Renal pelvis (tissue), 12 donors: ENCODE measurements at places on chromosomes 4 and X. TPM values are rescaled to one million over a fixed set of nuclear protein-coding genes. Genes with fewer than 3 reads are reported as not detected.

FGF2 gene
- polyA plus RNA-seq, result 6.3 TPM

DNA sequence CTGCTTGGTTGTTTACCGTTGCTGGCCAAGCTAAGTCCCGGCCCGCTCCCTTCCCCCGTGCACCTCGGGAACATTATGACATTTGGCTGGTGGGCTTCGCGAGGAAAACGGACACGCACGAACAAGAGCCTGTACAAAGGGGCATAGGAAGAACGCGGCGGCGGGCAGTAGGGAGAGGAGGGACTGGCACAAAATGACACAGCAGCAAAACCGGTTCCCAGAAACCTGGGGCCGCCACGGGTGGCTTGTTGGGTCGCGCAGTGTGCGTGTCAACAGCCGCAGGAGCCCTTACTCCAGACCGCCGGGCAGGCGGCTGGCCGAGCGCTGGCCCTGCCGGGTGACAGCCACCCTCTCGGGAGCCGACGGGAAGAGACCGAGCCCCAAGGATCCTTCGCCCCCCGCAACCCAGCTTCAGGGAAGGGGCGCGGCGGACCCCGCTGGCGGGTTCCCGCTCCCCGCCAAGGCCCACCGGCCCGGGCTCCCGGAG lies 1.6 kb upstream of the LIN54 start:
- no peak for DNase-seq

IL15 gene
- 1.5 TPM for polyA plus RNA-seq

MCF2 gene
- polyA plus RNA-seq, result 0.83 TPM

GRCh38 chrX:8743126-8743732 lies 11.3 kb upstream of the ANOS1 start:
- DNase-seq, result no peak

GRCh38 chr4:15234116-15234855 lies 193.5 kb upstream of the C1QTNF7 start:
- no peak for DNase-seq

CWH43 gene
- polyA plus RNA-seq, result 5.6 TPM

DNA sequence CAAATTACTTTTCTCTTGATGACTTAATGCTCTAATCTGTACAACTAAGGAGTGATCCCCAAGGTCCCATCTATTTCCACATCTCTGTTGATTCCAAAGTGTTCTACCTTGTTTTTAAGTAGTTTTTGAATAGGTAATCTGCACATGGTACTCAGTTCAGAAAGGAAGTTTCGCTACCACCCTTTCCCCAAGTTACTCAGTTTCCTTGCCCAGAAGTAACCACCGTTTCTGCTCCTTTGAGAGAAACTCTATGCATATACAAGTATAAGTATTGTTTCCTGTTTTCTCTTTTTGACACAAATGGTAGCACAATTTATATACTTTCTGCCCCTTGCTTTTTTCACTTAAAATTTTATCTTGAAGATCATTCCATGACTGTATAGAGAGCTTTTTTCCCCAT lies 18.1 kb downstream of the TMEM154 start:
- no peak for DNase-seq

SPANXN3 gene
- not detected for polyA plus RNA-seq

- DNase-seq, result no peak
These were observed 234.5 kb upstream of the SLIT2 start for GRCh38 chr4:20017070-20017776.

- DNase-seq, result no peak
These were observed 499.8 kb downstream of the MID1IP1 start for GRCh38 chrX:39301036-39301435.

DNA sequence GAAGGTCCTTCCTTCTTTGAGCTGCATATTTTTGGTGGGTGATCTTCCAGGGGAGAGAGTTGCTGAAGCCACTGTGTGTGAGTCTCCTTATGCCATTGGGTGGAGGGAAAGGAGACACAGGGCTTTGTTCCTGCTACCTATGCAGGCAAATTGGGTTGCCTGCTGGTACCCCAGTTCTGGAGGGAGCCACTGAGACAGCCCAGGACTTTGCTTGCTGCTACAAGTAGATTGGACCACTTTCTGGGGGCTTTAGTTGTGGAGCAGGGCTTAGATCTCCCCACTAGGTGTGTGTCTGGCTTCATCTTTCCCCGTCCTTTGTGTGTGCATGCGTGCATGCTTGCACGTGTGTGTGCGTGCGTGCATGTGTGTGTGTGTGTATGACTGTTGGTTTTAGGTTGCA lies 10.0 kb downstream of the CITED1 start:
- no peak for DNase-seq

DNA sequence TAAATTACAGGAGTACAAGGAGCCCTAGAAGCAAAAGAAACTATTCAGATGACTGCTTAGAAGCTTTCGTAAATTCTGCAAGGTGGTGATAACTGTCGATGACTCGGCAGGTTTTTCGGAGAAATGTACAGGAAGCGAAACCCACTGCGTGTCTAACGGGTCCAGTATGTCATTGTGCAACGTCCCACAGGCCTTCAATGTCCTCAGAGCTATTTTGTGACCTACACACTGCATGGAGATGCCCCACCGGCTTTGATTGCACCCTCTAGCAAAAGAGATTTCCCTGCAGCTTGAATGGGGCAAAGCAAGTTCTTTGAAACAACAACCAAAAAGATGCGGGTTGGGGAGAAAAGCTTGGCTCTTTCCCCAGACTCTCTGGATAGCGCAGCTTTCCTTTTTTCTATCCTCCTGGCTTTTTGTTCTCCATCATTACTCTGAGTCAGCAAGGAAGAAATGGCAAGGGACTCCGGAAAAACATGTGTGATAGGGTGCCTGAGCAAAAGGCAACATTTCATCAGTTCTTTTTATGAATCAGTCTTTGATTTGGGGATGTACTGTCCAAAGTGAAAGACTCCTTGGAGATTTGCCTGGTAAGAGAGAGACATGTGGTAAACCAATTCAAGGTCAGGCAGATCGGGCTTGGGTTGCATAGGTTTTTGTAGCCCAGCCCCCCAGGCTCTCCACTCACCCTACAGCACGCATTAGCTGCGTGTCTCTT lies 112.0 kb upstream of the TBL1X start:
- no peak for DNase-seq

GRCh38 chr4:130760246-130760645 lies 1664.3 kb downstream of the C4orf33 start:
- DNase-seq, result no peak

GRCh38 chr4:1351854-1352566 lies 5.0 kb downstream of the UVSSA start:
- peak; percentile 75 for DNase-seq

SSX3 gene
- not detected for polyA plus RNA-seq

- no peak for DNase-seq
These were observed 79.7 kb downstream of the SHROOM2 start for GRCh38 chrX:9865804-9866472.

GRCh38 chr4:88573276-88573980 lies 18.9 kb upstream of the HERC3 start:
- DNase-seq, result no peak

H2BW2 gene
- 0.99 TPM for polyA plus RNA-seq

DNA sequence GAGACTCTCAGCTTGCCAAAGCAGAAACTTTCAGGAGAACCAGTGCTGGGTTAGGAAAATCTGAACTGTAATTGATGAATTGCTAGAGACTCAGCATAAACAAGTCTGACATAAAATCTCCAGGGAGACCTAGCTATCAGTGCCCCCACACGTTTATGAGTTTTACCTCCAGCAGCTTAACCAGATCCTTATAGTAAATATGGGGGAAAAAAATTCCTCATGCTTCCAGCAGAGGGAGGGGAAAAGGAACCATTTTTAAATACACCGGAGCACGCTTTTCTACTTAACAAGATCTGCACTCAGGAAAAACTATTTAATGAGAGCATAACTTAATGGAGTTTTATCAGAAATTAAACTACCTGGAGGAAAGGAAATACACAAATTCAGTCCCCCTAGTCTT lies 1040.7 kb upstream of the INTU start:
- DNase-seq, result no peak

DNA sequence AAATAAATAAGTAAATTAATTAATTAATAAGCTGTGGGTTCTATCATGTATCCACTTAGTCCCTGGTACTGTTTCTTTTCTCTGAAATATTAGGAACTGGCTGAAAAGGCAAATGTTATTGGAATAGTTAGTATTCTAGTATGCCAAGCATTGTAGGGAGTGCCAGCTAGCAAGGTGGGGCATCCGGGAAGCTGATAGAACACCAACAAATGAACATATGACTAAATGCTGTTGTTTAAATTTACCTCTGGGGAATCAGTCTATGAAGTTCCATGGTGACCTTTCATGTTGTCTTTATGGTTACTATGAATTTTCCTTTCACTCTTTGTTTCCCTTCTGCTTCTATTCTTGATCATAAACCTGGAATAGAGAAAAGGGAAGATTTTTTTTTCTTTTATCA lies 32.7 kb downstream of the NUDT6 start:
- DNase-seq, result no peak
